ENCODE measurements at places on chromosomes 1 and 21.

GRCh38 chr1:97073169-97073568 is 351.6 kb downstream of the PTBP2 start:
- DNase-seq = no peak

DNA sequence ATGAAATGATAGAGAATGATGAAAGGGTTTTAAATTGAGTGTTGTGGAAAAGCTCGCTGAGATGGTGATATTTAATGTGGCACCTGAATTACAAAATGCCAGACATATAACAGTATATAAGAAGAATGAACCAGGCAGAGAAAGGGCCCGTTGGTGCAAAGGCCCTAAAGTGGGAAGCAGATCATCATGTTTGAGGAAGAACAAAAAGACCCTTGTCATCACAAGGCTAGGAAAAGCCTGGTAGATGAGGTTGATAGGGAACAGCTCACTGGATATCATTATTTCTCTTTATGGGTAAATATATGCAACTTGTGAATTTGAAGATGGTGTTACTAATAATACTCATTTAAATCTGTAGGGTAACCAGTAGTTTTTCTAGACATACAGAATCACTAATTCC is 11.0 kb downstream of the RAP1A start:
- no peak for DNase-seq

- no peak for DNase-seq
Observed at GRCh38 chr1:159222075-159222865, 17.6 kb downstream of the ACKR1 start.

GRCh38 chr1:114466334-114467014 is 44.5 kb downstream of the TRIM33 start:
- no peak for DNase-seq

- no peak for DNase-seq
Observed at GRCh38 chr1:244067893-244068292, 16.8 kb downstream of the ZBTB18 start.

Measured in stimulated activated CD8-positive, alpha-beta memory T cell treated with anti-CD3 and anti-CD28 coated beads, Interleukin-4, amount 100 ng/mL, for 48 hours (primary cell).